ENCODE measurements at places on chromosomes 2 and 18.

DNA sequence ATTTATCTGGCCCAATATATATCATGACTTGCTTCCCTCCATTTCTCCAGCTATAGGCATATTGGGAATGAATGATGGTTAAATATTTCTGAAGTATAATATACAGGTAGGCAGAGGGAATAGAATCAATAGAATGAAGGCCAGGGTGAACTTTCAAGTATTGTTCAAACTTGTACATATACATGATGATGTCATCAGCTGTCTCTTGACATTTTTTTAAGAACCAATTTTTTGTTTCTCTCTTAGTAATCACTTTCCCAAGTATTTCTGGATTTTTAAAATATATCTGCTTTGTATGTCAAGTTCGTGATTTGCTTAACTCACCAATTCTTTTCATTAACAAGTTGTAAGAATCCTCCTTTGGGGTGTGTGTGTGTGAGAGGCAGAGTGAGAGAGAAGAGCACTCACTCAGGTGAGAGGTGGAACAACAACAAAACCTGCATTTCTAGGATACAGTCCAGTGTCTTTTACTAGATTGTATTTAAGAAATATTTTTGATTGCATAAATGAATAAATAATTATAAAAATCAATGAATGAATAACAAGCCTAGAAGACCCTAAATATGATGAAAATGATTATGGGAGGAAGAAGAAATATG is 1239.1 kb downstream of the LRP1B start:
- DNase-seq: no peak

- DNase-seq: no peak
Observed at GRCh38 chr2:186995092-186995491, 146.1 kb upstream of the ZSWIM2 start.

DNA sequence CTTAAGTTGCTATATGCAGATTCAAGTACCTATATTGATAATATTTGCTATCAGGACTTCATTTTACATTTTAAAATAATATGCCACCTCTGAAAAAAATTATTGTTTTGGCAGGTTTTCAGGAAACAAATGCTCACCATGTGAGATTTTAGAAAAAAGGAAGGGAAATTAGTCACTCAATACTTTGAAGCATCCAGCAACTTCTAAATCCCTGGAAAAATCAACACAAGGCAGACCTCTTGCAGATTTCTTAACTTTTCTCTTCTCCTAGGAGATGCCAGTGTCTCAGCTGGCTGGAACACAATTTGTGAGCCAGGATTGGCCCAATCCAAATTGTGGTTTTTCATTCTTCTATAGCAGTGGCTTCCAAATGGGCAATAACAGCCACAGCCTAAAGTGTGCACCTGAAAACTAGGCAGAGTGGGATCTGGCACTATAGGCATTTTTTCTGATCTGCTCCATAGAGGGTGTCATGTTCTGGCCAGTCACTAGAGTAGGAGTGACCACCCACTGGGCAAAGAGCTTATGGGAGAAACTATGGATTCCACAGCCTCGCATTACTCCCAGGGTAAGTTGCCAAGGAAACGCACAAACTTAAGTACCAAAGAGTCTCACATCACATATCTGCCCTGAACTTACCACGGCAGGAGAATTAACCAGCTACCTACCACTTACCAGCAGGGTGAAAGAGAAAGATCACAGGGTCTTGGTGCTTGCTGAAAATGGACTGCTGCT is 28.1 kb upstream of the THOC1 start:
- no peak for DNase-seq

DNA sequence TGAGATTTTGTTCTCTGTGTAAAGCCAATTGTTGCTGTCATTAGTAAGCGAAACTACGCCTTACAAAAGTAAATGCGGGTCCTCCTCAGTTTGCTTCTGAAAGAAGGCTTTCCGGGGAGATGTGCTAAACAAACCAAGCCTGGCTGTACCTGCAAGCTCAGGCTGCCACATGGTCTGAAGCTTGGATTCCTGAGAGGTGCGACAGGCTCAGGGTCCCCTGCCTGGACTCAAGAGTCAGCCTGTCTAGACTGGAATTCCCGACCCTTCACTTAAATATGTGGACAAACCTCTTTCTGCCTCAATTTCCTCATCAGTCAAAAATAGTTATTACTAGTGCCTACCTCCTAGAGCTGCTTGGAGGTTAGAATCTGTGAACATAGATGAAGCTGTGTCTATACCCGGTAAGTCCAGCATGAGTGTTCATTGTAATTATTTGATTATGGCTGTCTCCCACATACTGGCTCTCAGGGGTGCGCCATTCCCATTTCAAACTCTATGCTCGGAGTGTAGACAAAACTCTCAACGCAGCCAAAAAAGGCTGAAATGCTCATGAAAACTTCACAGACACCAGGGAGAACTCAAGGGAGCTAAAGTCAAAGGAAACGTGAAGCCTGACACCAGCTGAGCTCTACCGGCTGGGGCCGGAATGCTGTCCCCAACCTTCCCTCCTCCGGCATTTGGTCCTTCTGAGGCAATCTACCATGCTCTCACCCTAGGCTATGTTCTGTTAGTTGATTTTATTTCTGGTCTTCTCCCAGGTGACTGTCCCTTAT is 31.4 kb downstream of the SOWAHC start:
- DNase-seq: no peak

GRCh38 chr18:39846265-39846664 is 2108.8 kb upstream of the PIK3C3 start:
- DNase-seq: no peak

GRCh38 chr2:162118166-162119031 is 33.6 kb downstream of the GCG start:
- DNase-seq: no peak

Data from T-helper 1 cell (primary cell).